ENCODE measurements at places on chromosomes 3 and 15.

DNA sequence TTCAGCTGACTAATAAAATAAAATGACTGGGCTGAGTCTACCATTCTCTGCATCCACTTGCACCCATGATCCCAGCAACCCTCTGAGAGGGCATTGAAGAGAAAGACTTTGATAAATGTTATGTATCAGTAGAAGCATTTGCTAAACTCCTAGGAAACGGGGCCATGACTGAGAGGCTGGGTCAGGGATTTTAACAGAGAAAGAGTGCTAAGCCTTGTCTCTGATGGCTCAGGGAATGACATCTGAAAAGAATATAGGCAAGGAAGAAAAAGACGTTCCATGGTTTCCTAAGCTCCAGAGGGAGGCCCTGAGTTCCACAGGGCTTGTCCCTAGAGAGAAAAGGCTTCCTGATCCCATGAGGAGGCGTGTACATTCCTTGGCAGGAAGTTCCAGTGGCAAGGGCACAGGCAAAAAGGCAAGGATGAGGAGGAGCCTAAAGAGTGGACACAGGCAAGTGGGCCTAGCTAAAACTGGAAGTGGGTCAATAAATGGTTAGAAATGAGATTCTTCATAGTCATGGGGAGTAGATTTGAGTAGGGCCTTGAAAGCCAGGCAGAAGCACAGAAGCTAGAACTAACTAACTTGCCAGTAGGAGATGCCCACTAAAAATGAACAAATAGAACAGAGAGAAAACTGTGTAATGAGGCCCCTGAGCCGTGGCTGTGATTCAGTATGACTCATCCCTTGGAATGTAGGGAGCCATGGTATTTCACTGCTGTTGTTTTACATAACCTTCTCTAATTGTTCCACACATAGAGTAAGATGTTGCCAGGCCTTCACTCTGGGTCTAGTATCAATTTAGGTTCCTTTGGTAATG lies 44.9 kb upstream of the MANF start:
- peak; percentile 96 for DNase-seq

DNA sequence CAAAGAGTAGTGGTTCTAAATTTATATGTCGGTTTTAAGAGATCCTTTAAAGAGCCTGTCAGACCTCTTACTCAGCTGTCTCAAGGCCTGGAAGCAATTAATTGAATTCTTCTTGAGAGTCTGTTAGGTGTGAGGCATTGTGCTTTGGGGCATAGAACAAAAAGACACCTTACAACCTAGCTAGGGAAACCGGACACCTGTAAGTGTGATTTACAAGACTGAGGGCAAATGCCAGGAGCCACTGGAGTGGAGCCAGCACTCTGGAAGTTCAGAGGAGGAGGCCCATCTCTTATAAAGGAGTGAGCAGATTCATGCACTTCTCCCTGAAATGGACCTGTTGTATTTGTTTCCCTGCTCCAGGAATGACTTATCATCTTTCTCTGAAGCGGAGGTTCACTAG lies 97.7 kb upstream of the NUDT16 start:
- DNase-seq, result no peak

- DNase-seq, result peak; percentile 79
Observed at GRCh38 chr3:114709102-114709501, 415.3 kb downstream of the TIGIT start.

DNA sequence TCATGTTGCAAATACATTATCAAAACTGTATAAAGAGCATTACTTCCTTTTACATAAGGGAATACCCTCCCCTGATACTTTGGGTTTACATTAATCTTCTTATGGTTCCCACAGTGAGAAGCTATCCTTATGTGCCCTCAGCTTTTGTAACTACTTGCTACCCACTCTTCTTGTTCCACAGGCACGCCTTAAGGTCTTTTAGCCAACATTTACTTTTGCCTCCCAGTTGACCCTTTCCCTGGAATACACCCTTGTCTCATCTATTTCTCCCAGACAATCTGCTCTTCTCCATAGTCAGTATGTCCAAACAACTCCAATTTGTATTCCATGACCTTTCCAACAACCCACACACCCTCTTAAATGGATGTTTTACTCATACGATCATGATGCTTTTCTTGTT lies 116.8 kb upstream of the COL8A1 start:
- no peak for DNase-seq

GRCh38 chr15:84775867-84776449 lies 27.6 kb downstream of the ZNF592 start:
- DNase-seq, result no peak

DNA sequence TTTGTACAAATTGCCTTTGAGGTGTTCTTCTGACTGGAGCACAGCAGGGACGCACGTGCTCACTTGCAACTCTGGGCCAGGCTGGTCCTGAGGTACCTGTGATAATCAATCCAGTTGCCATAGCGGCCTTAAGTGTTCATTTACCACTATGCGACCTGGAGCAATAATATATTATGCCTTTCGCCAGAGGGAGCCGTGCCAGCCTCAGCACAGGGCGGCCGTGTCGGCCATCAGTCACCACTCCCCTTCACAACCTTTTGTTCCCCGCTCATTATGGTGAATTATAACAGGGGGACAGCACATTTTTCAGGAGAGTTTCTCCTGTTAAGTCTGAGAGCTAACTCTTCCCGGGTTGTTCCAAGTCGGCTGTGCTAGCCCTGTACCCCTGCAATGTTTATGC lies 289.7 kb downstream of the RORA start:
- no peak for DNase-seq

- no peak for DNase-seq
Observed at GRCh38 chr3:49804141-49805041, 1.3 kb downstream of the INKA1 start.

DNA sequence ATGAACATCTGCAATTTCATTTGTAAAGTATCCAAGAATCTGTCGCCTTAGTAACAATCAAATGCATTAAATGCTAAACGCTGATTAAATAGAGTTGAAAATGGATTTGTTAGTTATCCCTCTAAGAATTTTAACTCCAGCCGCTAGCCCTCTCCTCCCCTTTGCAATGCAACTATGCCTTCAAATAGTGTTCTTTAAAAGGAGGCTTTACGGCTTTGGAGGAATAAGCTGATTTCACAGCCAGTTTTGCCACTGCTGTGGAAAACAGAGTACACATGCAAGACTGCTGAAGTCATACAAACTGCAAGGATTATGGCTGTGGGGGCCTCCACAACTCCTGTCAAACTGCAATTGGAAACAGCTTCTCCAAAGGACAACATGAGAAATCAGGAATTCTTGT lies 89.2 kb downstream of the CERS3 start:
- DNase-seq, result no peak

DNA sequence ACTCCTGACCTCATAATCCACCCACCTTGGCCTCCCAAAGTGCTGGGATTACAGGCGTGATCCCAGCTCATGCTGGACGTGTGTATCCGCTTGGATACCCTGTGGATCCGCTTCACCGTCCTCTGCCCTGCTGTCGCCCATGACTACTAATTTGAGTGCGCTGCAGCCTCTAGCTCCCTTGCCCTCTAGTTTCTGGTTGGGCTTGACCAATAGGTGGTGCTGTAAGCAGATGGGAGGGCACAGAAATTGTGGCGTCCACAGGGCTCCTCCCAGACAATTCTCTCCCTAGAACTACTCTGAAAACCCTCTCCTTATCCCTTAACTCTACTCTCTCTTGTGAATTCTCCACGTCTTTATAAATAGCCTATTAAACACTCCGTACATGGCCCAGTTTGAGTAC lies 36.2 kb downstream of the ZPLD1 start:
- DNase-seq, result no peak

- DNase-seq, result no peak
Observed at GRCh38 chr15:51185213-51186159, 90.8 kb upstream of the TNFAIP8L3 start.

DNA sequence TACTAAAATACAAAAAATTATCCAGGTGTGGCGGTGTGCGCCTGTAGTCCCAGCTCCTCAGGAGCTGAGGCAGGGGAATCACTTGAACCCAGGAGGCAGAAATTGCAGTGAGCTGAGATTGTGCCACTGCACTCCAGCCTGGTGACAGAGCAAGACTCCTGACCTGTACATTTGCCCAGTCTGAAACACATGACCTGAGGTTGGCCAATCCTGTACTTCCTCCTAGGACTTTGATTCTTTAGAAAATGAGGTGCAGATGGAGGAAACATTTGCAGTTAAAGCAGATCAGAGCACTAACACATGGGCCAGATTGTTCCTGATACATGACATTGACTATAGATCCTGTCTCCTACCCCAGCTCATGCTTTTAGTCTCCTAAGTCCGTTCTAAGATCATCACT lies 28.9 kb upstream of the LPP start:
- no peak for DNase-seq

GRCh38 chr3:133939463-133939835 lies 43.8 kb upstream of the RAB6B start:
- no peak for DNase-seq

GRCh38 chr3:170713653-170714052 lies 127.8 kb upstream of the SLC7A14 start:
- DNase-seq, result no peak

DNA sequence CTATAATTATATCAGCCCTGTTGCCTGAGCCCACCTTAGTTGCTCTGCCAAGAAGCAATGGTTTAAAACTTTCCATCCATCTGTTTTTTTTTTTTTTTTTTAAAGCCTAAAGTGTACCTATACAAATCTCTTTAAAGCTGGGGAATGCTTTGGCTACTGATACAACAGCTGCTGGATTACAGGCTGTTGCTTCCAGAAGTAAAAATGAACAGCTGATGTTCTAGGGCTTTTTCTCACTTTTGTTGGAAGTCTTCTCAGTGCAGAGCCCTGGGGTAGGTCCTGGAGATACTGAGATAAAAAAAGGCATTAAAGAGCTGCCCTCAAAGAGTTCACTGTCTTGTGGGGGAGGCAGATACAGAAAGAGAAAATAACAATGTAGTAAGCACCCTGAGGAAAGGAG lies 218.1 kb downstream of the NLGN1 start:
- no peak for DNase-seq

DNA sequence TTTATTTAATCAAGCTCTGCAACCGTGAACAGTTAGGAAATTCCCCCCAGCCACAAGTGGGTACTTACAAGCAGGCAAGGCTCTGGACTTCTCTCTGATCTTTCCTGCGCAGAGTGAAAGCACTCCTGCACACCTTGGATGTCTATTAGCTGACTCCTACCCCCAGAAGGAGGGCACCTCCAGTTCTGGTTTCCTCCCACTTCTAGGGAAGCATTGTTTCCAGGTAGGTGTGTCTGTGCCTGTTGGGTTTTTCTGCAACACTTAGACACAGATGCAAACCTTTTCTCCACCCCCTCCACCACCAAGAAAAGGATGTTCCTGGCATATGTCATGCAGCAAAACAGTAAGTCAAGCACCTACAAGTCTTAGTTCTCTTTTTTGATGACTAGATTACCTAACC lies at the start of gene ZBED2:
TSS of gene ZBED2 (minus strand) at position 115 of the 400 bp plus-strand sequence. CDS start 1,145 bp downstream, outside the sequence.
- no peak for DNase-seq

DNA sequence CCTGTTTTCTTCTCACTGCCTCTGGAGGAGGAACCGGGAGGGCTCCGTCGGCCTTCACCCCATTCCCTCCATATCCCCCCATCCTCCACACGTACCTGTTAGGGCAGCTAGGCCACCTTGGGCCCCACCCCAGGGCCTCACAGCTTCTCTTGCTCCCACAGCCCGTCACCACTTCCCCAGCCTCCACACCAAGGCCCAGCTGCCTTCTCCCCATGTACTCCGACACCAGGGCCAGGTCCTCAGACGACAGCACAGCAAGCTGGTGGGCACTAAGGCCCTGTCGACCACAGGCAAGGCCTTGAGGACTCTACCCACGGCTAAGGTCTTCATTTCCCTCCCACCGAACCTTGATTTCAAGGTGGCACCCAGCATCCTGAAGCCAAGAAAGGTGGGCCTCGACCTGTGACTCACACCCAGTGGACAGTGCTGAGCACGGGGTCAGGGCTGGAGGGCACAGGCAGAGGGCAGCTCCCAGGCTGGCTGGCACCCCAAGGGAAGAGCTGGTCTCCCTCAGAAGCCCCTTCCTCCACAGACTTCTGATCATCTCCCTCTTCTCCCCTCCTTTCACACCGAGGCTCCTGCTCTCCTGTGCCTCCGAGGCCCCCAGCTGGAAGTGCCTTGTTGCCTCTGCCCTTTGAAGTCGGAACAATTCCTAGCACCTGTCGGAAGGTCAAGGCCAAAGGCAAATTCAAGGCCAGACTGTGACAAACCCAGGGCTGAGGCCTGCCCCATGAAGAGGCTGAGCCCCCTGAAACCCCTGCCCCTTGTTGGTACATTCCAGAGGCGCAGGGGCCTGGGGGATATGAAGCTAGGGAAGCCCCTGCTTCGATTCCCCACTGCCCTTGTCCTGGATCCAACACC lies 9.1 kb downstream of the RPUSD3 start:
- no peak for DNase-seq

DNA sequence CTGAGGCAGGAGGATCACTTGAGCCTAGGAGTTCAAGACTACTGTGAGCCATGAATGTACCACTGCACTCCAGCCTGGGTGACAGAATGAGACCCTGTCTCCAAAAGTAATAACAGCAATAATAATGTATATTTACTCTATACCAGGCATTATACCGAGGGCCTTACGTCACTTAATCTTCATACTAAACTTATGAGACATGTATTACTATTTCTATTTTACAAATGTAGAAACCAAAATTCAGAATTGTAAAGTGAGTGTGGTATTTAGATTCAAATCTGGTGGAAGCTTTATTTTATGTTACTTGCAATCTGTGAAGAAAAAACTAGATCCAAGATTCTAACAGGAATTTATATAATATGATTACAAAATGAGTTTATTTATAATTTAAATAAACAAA lies 9.7 kb upstream of the BLM start:
- no peak for DNase-seq

DNA sequence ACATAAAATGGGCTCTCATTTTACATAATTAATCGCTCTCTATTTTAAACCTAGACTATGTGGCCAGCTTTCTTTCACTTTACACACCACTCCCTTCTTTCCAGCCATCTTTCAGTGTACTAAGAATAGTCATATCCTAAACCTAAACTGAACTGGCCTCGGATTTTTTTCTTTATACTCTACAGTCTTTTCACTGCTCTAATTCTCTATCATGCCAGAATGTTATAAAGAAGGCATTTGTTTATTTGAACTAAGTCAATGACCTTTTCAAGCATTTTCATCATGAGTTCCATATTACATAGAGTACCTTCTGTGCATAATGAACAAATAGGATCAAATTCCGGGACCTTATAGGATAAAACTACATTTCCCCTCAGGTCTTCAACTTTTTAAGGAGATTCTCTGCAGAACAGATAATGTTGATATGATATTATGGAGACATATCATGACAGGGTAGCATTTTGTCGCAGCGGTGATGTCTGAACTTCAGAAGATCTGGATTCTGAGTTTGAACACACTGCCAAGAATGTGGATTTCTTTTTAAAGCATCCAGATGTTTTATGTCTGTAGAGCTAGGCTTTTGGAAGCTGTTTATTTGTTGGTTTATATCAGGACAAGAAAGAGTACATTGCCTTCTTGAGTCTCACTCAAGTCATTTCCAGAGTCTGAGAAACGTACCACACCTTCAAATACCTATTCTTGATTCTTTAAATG lies 1047.3 kb downstream of the MCTP2 start:
- DNase-seq, result no peak

- DNase-seq, result peak; percentile 28
Observed at GRCh38 chr15:62591842-62592838, 427.1 kb upstream of the C2CD4B start.

GRCh38 chr3:127518456-127519081 lies 72.0 kb downstream of the TPRA1 start:
- DNase-seq, result no peak

GRCh38 chr3:185779461-185779860 lies 45.4 kb downstream of the IGF2BP2 start:
- DNase-seq, result no peak
